ENCODE measurements at places on chromosomes 6 and 20. TPM values are rescaled to one million over a fixed set of nuclear protein-coding genes. Genes with fewer than 3 reads are reported as not detected.
A peak's percentile ranks its signal among the peaks of the same experiment; 100 is the strongest.

GRCh38 chr6:95596021-95596420, 18.7 kb downstream of the MANEA start:
- no peak for DNase-seq

DNA sequence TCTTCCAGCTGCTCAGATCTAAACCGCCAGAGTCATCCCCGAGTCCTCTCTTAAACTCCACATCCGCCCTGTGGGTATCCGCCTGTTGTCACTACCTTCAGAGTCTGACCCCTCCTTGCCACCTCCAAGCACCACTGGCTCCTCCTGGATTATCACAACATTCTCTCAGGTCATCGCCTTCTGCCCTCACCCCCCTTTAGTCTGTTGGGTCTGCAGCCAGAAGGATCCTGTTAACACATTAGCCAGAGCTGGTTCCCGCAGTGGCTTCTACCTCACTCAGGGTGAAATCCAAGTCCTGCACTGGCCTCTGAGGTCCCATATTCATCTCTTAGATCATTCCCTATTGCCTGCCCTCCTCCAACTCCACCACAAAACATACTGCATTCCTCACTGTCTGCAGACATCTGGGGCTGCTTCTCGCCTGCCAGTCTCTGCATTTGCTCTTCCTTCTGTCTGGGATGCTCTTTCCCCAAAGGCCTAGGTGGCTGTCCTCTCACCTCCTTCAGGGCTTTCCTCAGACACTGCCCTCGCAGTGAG, 34.1 kb downstream of the TNXB start:
- DNase-seq, result no peak

CFAP206 gene
- total RNA-seq, result 0.26 TPM

DOK5 gene
- total RNA-seq, result not detected

- peak; percentile 22 for DNase-seq
These were observed 83.5 kb upstream of the PROKR2 start for GRCh38 chr20:5400164-5400762.

DNA sequence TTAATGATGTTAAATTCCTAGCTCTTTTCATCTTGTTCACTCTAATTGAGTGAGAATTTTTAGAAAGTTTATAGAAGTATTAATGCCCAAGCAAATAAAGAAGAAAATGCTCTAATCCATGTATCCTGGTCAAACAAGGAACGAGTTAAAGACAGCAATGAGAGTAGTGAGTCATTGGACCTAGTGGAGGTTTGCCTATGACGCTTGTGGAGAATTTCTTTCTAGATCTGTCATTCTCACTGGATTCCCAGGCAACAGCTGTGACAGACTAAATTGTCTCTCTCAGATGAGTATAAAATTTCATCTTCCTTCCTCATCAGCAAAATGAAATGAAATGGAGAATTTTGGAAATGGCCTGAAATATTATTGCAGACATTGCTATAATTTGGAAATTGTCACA, 127.9 kb downstream of the COL19A1 start:
- no peak for DNase-seq

GRCh38 chr20:18527836-18528235, 20.1 kb downstream of the SEC23B start:
- no peak for DNase-seq

PLG gene
- total RNA-seq, result not detected

DNA sequence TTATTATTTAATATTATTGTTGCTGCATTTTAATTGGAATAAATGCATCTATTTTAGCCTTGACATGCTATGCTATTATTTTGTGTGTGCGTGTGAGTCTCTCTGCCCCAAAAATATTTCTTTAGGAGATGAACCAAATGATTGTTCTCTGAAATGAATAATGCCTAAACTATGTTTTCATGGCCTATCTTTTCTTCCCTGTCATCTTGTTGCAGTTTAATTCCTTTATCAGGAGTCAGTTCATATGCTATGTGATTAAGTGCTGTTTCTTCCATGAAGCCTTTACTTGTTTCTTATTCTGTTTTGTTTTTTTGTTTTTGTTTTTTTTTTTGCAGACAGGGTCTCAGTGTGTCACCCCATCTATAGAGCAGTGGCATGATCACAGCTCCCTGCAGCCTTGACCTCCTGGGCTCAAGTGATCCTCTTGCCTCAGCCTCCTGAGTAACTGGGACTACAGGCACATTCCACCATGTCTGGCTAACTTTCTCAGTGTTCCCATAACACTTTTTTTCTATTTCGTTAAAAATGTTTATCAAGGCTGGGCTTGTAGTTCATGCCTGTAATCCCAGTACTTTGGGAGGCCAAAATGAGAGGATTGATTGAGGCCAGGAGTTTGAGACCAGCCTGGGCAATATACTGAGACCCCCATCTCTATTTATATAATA, 25.7 kb downstream of the TPX2 start:
- no peak for DNase-seq

- no peak for DNase-seq
These were observed 4.6 kb downstream of the GPLD1 start for GRCh38 chr6:24484657-24485323.

All from NCI-H460 (cell line).